Activated T-cell treated with anti-CD3 and anti-CD28 coated beads, Interleukin-2, amount 50 U/mL, for 24 hours (primary cell): ENCODE measurements at places on chromosomes 3 and 15.

GRCh38 chr15:53791581-53791980, 32.1 kb upstream of the WDR72 start:
- no peak for DNase-seq

GRCh38 chr15:52502608-52503007, 26.1 kb downstream of the MYO5A start:
- no peak for DNase-seq

- no peak for DNase-seq
These were observed 20.9 kb downstream of the LINGO1 start for GRCh38 chr15:77611767-77612166.

GRCh38 chr3:135237371-135238143, 442.5 kb downstream of the EPHB1 start:
- DNase-seq = no peak

DNA sequence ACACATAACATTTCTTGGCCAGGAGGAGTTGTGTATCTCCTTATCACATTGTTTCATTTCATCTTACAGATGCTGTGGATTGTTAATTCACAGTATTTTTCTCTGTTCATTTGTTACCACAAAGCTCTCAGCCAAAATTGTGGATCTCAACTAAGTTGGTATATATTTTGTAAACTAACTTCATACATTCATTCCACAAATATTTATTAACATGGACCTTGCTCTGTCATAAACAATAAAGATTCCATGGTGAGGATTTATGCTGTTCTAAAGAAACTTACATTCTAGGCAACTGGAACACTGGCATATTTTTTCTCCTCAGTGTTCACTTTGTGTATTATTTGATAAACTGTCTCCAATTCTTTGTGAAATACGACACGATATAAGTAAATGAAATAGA, 268.8 kb downstream of the CNTN3 start:
- DNase-seq = no peak

DNA sequence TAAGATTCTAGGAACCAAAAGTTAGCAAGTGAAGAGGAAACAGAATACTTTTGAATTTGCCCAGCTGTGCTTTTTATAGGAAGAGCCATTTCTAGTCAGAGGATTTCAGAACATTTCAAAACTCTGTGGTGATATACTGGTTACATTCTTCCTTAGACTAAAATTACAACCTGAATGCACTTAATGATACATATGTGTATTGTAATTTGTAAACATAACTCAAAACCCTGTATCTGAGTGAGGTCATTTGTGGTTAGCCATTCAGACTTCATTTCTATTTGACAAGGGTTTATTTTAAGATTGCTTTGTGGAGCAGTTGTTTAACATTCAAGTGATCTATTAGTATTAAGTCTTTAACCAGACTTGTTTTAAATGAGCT, 59.4 kb upstream of the TRIM71 start:
- DNase-seq = no peak
